Hematopoietic multipotent progenitor cell treated with erythropoietin and hydrocortisone succinate and interleukin-3 and kit ligand, for 4 days (in vitro differentiated cells): ENCODE measurements at places on chromosomes 1 and 21.

DNA sequence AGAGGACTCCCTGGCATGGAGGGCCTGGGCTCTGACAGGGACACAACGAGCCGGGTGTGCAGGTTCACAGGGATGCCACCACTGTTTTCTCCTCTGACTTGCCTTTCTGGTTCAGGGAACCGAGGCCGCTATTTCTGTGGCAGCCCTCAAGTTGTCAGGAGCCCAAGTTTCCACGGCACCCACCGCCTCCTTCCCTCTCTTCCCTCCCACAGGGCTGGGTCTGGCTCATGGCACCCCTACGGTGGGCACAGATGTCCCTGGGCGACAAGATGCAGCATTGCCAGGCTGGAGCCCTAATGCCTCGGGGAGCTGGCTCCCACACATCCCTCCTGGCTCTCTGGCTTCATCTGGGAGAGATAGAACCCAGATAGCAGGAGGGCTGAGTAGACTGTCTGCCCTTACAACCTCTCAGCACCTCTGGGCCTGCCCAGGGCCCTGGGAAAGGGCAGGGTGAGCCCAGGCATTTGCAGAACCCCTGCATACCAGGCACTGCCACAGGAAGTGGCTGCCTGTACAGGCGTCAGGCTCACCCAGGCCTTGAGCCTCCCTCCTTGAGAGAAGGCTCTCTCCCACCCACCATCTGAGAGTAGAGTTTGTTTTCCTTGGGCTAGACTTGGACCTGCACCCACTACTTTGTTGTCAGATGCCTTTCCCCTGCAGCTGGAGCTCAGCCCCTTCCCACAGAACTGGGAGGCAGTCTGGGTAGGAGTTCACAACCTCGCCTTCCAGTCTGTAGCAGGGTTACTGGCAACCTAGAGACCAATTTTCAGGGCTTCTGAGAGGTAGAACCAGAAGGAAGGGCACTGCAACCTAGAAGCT lies 20.5 kb downstream of the KCNC4 start:
- no peak for DNase-seq

DNA sequence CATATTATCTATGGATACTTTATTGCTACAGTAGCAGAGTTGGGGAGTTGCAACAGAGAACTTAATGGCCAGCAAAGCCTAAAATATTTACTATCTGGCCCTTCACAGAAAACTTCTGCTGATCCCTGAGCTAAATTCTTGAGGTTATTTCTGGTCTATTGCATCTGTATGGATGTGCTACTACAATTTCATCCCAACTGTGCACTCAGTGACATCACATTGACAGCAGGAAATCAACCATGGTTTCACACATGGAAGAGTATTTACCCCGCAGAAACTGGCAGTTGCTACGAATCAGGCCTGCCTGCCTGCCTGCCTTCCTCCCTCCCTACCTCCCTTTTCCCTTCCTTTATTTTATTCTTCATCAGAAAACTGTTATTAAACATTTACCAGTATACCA lies 12.1 kb downstream of the CLCA2 start:
- DNase-seq = no peak

- DNase-seq = no peak
Observed at GRCh38 chr21:35646606-35647005, 413.7 kb downstream of the SETD4 start.

DNA sequence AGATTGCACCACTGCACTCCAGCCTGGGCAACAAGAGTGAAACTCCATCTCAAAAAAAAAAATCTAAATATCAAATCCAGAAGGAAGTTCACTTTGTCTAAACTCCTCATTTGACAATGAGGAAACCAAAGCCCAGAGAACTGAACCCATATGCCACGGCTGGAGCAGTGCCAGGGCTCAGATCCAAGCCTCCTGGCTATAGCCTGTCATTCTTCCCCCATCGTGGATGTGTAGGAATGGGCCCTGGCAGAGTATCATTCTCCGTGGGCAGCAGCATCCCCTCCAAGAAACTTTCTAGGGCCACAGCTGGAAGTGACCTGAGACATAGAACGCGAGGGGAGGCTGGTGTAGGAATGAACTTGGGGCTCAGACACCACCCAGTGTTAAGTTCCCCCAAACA lies 47.2 kb downstream of the CAPN9 start:
- no peak for DNase-seq

GRCh38 chr1:152398812-152399698 lies 15.0 kb downstream of the CRNN start:
- peak; percentile 32 for DNase-seq

DNA sequence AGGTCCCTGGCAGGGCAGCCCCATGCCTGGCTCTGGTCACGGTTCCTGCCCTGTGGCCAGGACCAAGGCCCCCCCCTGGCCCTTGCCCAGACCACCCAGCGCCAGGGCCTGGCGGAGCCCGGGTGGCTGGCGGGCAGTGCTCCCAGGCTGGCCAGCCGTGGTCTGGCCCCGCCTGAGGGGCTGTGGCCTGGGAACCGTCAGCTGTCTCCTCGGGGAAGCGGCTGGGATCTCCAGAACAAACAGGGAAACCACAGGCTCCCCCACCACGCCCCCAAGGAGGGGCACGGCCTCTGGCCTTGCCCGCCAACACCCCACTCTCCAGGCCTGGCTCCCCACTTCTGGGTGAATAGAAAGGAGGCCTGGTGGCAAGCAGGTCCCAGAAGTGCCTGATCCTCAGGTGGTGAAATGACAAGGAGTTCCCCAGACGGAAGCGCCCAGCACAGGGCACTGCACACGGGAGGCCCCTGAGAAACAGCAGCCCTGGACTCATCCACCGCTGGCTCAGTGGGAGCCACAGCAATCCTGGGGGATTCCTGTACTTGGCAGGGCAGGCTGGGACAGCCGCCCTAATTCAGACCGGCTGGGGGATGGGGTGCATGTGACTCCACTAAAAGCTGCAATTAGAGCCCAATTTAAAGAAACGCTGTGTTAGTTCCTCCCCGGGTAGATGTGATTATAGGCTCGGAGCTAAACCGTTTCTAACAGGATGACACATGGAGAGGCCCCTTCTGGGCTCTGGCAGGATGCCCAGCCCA lies 78.9 kb downstream of the RAP1GAP start:
- DNase-seq = no peak

GRCh38 chr21:42236014-42236413 lies 17.1 kb downstream of the ABCG1 start:
- DNase-seq = no peak

DNA sequence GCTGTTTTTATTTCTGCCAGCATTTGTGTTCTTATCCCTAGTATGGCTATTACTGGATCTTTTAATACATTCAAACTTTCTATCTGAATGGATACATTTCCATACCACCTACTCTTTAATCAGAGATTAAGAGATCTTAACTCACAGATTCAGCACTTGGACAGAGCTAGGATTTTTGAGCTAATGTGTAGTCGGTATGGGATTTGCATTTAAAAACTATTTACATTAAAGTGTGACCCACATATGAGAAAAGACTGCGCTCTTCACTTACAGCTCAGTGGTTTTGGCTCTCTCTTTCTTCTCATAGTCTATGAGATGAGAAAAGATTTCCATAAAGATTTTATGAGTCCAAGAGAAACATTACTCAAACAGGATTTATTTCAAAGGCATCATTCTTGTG lies 16.4 kb downstream of the HMGB4 start:
- DNase-seq = peak; percentile 1

GRCh38 chr1:232789651-232790050 lies 15.6 kb upstream of the MAP10 start:
- no peak for DNase-seq

- no peak for DNase-seq
Observed at GRCh38 chr21:43343095-43343991, 83.6 kb downstream of the SIK1 start.

DNA sequence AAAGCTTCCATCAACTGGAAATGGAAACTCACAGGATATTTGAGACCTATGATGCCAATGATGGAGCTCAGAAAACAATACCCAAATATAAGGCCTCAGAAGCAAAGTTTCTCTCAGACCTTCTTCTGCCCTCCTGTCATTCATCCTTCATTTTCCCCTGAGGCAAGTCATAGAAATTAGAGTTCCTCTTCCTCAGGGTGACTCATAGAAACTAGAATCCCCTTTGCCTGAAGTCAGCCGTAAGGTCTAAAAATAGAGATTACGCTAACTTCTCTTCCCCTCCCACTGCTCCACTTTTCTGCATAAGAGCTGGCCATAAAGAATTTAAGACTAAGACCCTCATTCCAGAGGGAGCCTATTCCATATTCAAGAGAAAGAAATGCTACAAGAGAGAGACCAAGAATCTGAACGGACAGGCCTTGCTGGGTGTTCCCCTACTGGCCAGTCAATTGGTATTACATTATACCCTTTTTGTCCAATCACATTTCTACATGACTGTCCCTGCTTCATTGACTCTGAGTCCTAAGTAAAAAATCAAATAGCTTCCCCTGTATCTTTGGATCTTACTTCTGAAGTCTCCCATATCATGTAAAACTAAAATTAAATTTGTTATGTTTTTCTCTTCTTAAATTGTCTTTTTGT lies 994.9 kb downstream of the ADGRL2 start:
- DNase-seq = no peak

DNA sequence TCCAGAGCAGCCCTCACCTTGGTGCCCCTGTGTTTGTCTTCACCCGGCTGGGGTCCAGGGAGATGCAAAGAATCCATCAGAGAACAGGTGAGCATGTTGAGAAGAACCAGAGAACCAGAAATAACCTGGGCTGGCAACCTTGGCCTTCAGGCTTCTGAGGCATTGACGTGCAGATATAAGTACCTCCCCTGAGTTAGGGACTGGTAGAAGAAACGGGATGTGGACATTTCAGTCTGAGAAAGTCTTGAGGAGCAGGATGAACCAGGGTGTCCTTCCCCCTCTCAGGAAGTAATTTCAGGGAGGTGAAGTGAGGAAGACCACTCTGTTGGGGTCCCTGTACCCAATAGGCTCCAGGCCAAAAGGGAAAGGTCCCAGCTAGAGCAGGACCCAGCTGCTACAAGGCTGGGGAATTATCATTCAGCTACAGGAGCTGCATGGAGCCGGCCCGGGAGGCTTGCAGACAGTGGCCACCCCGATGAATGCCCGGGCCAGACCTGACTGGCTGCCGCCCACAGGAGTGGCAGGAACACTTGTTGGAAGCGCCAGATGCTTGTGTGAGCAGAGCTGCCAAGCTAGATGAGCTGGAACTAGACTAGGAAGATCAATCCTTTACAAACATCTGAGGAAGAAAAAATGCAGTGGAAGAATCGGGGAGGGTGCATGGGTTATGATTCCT lies 1.7 kb upstream of the AURKAIP1 start:
- no peak for DNase-seq

DNA sequence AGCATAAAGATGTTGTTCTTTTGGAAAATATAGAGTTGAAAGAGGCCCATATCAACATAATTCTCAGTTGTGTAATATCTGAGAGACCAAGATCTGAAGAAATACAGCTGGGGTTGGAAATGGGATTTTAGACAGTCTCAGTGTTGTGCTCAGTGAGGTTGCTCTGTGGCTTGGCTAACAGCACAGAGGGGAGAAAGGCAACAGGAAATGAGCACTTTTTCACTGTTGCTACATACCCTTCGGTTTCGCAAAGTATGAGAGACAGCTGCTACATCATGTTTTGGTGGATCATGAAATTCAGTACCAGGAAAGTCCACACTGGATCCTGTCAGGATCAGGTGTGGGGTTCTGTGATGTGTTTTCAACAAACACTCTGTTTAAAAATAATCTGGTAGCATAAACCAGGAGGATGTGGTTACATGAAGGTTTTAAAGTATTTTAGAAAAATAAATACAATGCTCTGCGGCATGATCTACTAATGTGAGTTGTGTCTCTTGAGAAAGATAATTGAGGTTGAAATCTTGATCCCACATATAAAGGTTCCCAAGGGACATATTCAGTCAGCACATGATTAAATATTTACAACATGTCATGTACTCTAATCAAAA lies 7.0 kb upstream of the GPR88 start:
- peak; percentile 81 for DNase-seq

DNA sequence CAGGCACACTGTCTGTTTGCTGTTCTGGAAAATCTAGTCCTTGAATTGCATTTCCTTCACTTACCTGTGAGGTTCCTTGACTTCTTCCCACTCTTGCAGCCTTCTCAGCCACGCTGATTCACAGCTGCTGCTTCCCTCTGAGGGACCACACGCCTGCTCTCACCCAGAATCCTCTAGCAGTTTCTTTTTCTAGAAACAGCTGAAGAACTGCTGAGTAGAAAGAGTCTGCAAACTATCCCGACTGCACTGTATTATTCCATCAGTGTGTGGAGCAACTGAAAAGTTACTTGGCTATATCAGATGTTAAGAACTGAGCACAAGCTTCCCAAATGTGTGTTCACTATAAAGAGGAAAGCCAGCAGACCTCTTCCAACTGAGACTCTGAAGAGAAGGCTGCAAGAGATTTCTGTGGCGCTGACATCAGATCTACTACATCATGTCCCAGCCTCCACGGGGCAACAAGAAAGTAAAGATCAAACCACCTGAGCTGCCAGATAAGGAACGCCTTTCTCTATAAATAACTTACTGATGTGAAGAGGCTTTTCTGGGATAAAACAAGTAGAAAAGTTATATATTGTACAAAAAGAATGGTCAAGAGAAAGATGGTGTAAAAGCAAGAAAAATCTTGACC lies 226.6 kb downstream of the RERE start:
- peak; percentile 33 for DNase-seq

DNA sequence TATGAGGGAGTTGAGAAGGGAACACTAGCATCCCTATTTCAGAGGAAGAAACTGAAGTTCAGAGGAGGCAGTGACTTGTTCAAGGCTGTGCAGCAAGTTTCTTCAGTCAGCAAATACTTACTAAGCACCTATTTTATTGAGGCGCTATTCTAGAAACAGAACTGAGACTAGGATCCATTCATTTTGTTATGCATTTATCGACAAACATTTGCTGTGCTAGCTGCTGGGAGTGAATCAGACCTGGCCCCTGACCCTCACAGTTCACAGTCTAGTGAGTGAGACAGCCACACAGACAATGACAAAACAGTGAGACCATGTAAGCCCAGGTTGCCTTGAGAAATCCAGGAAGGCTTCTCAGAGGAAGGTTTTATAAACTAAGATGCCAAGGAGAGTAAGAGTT lies 28.2 kb downstream of the TRIM62 start:
- no peak for DNase-seq

GRCh38 chr1:156709757-156710489 lies 4.5 kb upstream of the CRABP2 start:
- no peak for DNase-seq

- DNase-seq = peak; percentile 10
Observed at GRCh38 chr21:39456665-39457064, 4.9 kb downstream of the SH3BGR start.

DNA sequence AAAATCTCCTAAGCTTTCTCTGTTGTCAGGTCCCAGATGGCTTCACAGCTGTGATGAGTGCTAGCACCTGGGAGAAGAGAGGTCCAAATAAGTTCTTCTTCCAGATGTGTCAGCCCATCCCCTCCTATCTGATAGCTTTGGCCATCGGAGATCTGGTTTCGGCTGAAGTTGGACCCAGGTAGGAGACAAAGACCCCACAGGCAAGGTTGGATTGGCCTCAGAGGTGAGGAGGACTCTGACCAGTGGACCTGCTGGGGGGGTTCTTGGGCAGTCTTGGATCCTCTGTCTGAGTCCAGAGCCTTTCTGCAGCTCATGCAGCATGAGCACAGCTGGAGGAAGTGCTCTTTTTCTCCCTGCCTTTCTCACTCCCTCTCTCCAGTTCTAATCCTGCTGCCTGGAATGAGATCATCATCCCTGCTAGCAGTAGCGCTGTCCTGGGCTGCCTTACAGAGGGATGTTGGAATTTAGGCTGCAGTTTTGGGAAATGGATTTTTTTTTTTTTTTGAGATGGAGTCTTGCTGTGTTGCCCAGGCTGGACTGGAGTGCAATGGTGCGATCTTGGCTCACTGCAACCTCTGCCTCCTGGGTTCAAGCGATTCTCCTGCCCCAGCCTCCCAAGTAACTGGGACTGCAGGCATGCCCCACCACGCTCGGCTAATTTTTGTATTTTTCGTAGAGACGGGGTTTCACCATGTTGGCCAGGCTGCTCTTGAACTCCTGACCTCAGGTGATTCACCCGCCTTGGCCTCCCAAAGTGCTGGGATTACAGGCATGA lies 7.1 kb downstream of the RNPEP start:
- no peak for DNase-seq
